Midbrain (tissue), 1 donor: ENCODE measurements at places on chromosomes 2 and 18.

GRCh38 chr2:205721057-205721449 is 38.8 kb downstream of the NRP2 start:
- DNase-seq = no peak

- no peak for DNase-seq
Observed at GRCh38 chr2:143674051-143674450, 544.8 kb downstream of the ARHGAP15 start.

DNA sequence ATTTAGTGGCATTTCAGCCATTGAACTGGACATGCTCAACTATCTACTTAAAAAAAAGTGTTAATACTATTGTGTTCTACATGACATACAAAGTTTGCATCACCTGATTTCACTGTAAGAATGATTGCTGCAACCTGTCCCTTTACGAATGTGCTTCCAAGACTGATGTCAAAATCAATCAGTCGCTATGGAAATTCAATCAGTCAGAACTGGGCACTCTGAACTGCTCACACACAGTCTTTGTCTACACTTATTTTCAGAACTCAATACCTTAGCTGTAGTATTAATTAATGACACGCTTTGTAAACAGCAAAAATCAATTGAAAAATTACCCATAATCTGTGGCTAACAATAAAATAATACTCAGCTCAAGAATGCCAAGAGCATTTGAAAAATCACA is 70.3 kb upstream of the KLHL29 start:
- DNase-seq = no peak

GRCh38 chr2:120625865-120626560 is 109.7 kb upstream of the GLI2 start:
- DNase-seq = no peak

GRCh38 chr2:128378231-128379020 is 59.8 kb upstream of the HS6ST1 start:
- DNase-seq = no peak

DNA sequence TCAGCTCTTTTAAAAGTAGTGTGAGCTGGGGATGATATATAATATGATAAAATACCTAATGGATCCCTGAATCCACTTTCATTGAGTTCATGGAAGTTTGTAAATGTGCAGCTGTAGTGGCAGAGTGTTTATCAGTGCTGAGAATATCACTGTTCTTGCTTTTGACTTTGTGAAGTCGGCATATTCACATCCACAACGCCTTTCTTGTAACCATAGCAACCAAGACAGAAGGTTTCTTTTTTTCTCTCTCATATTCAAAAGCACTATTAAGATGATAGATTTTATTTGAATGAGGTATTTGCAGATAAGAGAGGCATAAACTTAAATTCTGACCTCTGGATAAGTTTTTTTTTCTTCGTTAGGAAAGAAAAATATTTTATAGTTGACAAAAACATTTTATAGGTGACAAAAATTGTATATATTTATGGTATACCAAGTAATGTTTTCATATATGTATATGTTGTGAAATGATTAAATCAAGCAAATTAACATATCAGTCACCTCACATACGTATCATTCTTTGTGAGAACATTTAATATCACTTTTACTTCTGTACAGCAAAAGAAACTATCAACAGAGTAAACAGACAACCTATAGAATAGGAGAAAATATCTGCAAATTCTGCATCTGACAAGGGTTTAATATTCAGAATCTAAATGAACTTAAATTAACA is 130.0 kb downstream of the PLCL1 start:
- no peak for DNase-seq

DNA sequence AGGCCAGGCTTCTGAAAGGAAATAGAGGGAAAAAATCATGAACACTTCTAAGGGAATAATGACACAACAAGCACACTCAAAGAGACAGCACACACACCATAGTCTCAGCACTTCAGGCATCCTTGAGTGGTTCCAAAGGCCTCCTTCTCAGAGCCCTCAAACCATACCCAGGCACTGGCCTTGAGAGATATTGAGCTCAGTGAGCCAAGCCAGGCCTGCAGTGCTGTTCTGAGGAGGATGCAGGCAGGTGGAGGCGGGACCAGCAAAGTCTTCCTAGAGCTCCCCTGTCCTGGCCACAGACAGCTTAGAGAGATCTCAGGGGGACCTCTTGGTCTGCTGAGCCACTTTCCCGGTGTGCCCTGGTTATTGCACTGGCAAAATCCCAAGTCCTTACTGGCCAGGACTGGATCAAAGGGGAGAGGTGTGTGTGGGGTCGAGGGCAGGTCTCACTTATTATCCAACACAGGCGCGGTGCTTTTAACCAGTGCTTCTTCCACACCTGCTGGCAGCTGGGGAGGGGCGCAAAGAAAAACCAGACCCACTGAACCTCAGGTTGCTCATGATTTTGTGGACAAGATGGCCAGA is 86.8 kb upstream of the HAAO start:
- no peak for DNase-seq

- no peak for DNase-seq
Observed at GRCh38 chr2:233081731-233082221, 21.6 kb downstream of the INPP5D start.

DNA sequence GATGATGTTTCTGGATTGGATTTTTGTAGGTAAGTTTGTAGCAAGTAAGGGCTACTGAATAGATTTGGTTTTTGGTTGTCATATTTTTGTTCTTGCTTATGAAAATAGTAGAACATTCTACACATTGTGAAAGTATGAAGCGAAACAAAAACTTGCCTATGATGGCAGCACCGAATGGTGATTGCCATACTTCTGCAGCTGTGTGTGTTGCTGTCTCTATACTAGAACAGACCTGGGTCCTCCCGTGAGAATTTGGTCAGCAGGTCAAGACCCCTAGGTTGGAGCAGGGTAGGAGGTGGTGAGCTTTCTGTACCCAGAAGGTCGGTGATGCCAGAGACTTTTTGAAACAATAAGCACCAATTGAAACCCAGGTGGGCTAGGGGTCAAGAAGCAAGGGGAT is 322.6 kb downstream of the PRKCE start:
- no peak for DNase-seq

GRCh38 chr2:238644095-238645081 is 203.5 kb upstream of the TWIST2 start:
- no peak for DNase-seq

DNA sequence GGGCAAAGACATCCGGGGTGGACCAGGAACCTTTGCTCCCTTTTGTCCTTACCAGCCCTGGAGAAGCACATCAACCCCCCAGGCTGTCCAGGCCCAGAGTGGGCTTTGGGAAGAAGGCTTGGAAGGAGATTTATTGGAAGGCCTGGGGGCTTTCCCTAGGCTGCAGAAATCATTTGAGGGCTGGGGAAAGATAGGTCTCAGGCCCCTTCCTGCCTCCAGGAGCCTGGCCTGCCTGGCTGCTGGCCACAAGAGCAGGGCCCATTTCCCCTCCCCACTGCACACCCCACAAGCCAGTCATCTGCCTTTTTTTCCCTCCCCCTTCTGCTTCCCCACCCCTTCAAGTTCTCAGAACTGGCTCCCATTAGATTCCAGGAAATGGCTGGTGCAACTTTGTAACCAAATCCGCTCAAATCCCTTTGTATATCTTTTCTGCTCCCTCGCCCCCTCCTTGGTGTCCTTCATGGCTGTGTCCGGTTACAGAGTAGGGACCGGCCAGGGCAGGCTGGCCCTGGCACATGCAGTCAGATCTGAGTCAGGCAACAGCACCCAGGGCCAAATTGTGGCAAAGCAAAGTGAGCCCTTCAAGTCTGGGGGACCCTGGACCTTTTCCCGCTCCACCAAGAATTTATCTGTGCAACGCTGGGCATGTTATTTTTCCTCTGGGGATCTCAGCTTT is 20.8 kb upstream of the TNP1 start:
- DNase-seq = no peak

- no peak for DNase-seq
Observed at GRCh38 chr2:68367953-68368653, 3.0 kb downstream of the PLEK start.

GRCh38 chr18:22005191-22005841 is 164.1 kb upstream of the GATA6 start:
- DNase-seq = no peak

GRCh38 chr2:55048508-55049042 is 1.7 kb downstream of the RTN4 start:
- peak; percentile 55 for DNase-seq

GRCh38 chr2:188142088-188142487 is 149.6 kb upstream of the GULP1 start:
- no peak for DNase-seq

DNA sequence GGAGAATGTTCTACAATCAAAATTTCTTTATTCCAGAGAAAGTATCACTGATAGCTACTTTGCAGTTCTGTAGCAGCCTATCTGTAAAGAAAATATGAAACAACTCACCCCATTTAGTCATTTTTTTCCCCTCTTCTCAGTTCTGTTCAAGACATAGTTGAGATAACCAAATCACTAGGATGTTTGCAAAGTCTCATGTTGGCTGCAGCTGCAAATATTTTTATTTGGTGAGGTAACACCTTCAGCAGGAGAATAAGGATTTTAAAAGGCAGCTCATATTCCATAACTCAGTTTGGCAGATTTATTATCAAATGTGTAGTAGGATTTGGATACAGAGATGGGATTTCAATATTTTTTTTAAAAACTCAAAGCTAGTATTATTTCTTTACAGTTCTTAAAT is 41.0 kb downstream of the HNRNPLL start:
- no peak for DNase-seq

- DNase-seq = no peak
Observed at GRCh38 chr18:55141318-55141717, 182.1 kb upstream of the CCDC68 start.

DNA sequence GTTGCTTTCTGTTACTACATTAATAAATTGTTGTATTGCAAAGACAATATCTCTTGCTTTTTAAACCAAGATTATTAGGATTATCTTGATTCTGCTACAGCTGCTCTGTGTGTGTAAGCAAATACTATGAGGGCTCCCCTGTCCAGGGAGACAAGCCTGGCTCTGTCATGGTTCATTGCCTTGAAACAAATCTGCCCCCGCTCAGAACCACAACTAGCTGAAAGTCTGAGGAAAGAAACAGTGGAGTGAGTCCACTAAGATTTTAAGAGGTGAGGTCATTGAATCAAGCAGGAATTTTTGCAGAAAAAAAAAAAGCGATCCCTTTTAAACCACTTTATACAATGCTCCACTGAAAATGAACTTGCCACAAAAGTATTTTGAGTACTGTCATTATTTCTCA is 30.8 kb upstream of the LRRTM4 start:
- DNase-seq = no peak
